ENCODE measurements at places on chromosomes 12 and 14.

GRCh38 chr14:86961106-86961716, 1031.8 kb downstream of the GALC start:
- no peak for DNase-seq

- DNase-seq: no peak
Measured at GRCh38 chr14:32354716-32355115, 25.6 kb downstream of the AKAP6 start.

GRCh38 chr12:57813971-57814772, 4.4 kb downstream of the AVIL start:
- DNase-seq: no peak

GRCh38 chr14:103395244-103395643, 10.0 kb downstream of the MARK3 start:
- DNase-seq: no peak

- no peak for DNase-seq
Measured at GRCh38 chr14:37707716-37708115, 112.3 kb downstream of the TTC6 start.

DNA sequence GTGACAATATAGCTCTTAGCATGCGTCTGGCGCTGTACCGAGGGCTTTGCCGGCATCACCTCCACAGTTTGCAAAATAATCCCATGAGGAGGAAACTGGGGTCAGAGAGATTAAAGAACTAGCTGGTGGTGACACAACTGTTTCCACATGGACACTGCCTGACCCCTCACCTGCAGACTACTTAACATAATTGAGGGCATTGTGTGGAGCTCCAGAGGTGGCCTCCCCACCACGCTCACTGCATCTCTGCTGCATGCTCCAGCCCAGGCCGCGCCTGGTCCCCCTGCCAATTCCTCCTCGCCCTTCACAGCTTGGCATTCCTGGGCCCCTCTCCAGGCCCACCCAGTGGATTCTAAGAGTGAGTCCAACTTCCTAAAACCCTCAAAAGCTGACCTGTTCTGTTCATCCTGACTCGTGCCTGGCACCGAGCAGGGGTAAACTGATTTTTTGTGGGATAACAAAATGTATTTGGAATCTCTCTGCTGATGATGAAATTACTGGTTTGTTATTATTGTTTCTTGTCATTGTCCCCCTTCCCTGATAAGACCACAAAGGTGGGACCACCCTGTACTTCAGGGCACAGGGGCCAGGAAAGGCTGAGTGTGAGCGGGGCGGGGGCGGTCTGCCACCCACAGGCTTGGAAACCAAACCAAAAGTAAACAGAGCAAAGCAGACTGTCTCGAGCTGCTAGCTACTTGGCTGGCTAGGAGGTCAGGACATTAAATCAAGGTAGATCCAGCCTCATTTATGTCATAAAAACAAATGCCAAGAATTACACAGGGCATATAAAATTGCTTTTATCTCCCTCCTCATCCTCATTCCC, 40.6 kb downstream of the CHGA start:
- no peak for DNase-seq

GRCh38 chr12:119592232-119592631, 1.3 kb upstream of the TMEM233 start:
- DNase-seq: no peak

GRCh38 chr12:33752854-33753253, 269.4 kb upstream of the ALG10 start:
- no peak for DNase-seq

DNA sequence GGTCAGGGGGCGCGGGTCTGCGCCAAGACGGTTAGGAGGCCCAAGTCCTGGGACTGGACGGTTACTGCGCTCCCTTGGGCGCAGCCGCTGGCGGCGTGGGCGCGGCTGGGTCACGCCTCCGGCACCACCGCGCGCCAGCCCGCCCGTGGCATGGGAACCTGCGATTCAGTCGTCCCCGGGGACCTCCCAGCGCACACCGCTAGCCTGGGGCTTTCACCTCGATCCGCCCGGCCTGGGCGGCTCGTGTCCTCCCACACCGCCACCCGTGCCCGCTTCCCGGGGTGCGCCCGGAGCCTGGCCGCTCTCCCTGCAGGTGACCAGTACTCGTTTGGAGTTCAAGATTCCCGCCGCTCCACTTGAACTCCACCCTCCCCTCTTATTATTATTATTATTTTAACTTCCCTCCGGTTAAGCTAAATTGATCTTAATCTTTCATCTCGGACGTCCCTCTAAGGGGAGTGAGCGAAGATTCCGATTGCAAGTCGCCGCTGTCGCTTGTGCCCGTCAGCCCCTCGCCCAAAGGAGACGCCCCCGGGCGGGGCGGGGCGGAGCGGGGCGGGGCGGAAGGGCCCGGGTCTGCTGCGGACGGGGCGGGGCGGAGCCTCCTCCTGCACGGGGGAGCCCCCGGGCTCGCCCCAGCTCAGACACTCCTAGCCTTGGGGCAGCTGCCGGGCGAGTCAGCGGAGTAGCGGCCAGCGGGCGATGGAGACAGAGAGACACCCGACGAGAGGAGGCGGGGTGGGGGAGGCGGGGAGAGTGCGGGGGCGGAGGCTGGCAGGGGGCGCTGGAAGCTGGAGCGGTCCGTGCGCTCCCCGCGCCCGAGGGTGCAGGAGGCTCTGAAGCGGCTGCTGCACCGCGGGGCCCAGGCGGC, at the start of gene KCNMB4:
TSS of gene KCNMB4 (plus strand) at position 643 of the 871 bp plus-strand sequence. CDS start 445 bp downstream, outside the sequence.
- peak; percentile 26 for DNase-seq

- DNase-seq: no peak
Measured at GRCh38 chr14:56782711-56783110, 27.6 kb downstream of the OTX2 start.

GRCh38 chr14:100083706-100084105, 18.5 kb downstream of the EVL start:
- no peak for DNase-seq

DNA sequence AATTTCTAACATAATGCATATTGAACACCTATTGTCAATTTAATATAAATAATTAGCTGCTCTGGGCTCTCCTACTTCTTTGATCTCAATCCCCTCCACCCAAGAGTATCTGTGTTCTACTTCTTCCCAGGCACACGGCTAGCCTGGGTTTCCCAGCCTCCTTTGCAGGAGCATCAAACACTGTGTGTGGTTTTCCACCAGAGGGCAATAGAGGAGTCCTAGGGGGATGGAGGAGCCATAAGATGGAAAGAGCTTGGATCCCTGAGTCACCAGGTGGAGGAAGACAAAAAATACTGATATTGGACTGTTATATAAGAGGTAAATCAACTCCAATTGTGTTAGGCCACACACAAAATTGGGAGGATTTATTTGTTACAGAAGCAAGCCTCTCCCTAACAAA, 333.7 kb downstream of the GLT1D1 start:
- no peak for DNase-seq

- DNase-seq: no peak
Measured at GRCh38 chr12:18975933-18976332, 153.6 kb upstream of the PLEKHA5 start.

- DNase-seq: no peak
Measured at GRCh38 chr12:15155271-15155670, 65.9 kb downstream of the RERG start.

GRCh38 chr12:18747895-18748294, 10.0 kb downstream of the CAPZA3 start:
- DNase-seq: no peak

DNA sequence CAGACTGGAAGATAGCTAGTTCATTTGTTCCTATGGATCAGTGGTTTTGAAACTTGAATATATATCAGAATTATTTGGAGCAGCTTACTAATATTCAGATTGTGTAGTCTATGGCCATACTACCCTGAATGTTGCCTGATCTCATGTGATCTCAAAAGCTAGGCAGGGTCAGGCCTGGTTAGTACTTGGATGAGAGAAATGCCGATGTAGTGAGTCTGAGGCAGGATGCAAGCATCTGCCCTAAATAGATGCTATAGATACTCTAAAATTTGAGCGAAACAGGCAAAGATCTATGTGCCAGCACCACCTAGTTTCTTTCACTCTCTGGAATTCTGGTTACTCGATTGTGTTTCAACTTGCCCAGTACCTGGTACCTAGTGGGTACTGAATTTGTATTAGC, 40.9 kb downstream of the FRMD6 start:
- no peak for DNase-seq

- DNase-seq: no peak
Measured at GRCh38 chr12:98618952-98619351, 25.5 kb downstream of the SLC25A3 start.

- no peak for DNase-seq
Measured at GRCh38 chr12:43878050-43878449, 42.2 kb downstream of the TMEM117 start.

GRCh38 chr14:96793547-96793946, 3.6 kb upstream of the VRK1 start:
- DNase-seq: no peak

- no peak for DNase-seq
Measured at GRCh38 chr14:88866305-88866704, 41.9 kb downstream of the TTC8 start.

DNA sequence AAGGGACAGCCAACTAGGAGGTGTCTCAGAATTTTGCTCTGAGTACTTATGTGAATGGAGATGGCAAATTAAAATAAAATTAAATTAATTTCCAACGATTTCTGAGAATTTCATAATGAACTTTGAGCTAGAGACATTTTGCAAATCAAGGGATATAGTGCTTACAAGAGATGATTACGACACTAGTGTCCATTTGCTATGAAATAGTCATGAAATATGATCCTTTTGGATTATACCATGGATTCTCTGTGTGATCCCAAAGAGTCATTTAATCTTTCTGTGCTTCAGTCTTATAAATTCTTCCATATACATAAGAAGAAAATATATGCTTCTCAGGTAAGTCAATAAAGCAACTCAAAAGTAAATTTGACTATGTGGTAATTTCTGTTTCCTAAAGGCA, 240.6 kb downstream of the SLC25A21 start:
- no peak for DNase-seq

- DNase-seq: no peak
Measured at GRCh38 chr14:101104485-101104884, 201.0 kb upstream of the RTL1 start.

All from stimulated activated CD4-positive, alpha-beta T cell treated with anti-CD3 and anti-CD28 coated beads, Interleukin-1b, Interleukin-23, amount 100 ng/mL, for 1 hour (primary cell).